Activated T-helper 1 cell treated with anti-CD3 and anti-CD28 coated beads, Interleukin-12 subunit alpha, Interleukin-12 subunit beta, Interleukin-2, Interleukin-4 antibody, amounts not matched to agents 30 ng/mL and 10 ng/mL and 1 ng/mL, durations not matched to agents 14 hours and 24 hours and 36 hours (primary cell): ENCODE measurements at places on chromosomes 3 and 15. TPM values are rescaled to one million over a fixed set of nuclear protein-coding genes. Genes with fewer than 3 reads are reported as not detected.
A peak's percentile ranks its signal among the peaks of the same experiment; 100 is the strongest.

The SLC6A20 gene
- not detected in 2 replicates for total RNA-seq

The ADAMTSL3 gene
- total RNA-seq, result not detected in 2 replicates

The CKMT1B gene
- total RNA-seq, result 0.44 and 0.86 TPM in 2 replicates

The ARPP21 gene
- not detected in 2 replicates for total RNA-seq

The ANKUB1 gene
- total RNA-seq, result not detected in 2 replicates

The CEMIP gene
- 0.03 and 0.05 TPM in 2 replicates for total RNA-seq

The TUSC7 gene
- not detected in 2 replicates for total RNA-seq

The SPATA12 gene
- total RNA-seq, result not detected in 2 replicates

GRCh38 chr3:37053753-37054152, 60.4 kb downstream of the MLH1 start:
- DNase-seq, result no peak

DNA sequence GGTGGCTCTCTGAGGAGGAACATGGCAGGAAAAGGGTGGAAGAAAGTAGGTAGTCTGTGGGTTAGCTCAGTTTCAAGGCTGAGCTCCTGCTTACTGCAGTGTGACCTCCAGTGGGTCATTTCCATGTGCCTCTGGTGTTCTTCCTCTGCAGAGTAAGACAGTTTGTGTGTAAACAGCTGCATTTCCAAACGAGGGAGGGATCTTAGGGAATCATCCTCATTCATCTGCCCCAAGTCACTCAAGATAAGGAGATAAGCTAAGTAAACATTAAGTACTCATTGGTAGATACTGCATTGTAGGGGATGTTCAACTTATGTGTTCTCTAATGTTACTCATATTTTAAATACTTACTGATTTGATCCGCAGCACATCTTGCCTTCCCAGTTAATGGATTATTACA, 83.6 kb downstream of the CLSTN2 start:
- no peak for DNase-seq

GRCh38 chr3:58568572-58569286, 8.5 kb downstream of the FAM107A start:
- DNase-seq, result peak; percentile 55

DNA sequence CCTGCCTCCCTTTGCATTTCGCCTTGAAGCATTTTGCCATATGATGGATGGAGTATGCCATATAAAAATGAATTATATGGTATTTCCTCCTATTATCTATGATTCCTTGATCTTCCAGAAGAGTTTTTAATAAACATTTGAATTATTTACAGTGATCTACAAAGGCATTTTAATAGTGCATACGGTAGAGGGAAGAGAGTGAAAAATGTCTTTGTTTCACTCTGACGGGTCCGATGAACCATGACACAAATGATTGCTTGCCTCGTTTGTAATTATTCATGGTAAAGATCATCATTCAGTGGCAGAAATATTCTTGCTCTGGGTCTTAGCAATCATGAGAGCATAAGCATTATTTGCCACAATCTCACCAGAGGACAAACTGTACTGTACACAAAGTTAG, 1010.9 kb downstream of the NTRK3 start:
- no peak for DNase-seq

DNA sequence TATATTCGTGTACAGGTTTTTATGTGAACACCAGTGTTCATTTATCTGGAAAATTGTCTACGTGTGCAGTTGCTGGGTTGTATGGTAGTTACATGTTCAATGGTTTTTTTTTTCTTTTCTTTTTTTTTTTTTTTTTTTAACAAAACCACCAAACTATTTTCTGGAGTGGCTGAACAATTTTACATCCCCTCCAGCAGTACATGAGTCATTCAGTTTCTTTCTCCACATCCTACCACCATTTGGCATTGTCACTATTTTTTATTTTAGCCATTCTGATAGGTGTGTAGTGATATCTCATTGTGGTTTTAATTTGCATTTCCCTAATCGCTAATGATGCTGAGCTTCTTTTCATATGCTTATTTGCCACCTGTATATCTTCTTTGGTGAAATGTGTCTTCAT, 256.3 kb upstream of the EOMES start:
- no peak for DNase-seq

DNA sequence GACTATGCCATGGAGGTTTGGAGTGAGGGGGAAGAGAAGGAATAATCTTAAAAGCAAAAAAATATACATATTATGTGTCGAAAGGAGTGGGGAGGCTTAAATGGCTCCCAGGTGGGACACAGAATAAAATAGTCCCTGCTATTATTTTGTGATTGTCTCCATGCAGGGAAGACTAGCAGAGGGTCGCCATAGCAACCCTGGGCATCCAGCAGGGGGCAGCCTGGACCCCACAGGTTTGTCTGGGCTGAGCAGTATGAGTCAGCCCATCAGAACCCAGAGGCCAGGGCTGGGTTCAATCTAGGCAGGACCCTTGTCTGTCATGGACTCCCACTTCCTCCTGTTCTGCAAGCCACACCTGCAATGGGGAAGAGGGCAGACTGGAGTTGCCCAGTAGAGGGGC, 17.6 kb upstream of the LINGO1 start:
- DNase-seq, result no peak

- no peak for DNase-seq
Observed at GRCh38 chr3:42763021-42763420, 10.0 kb downstream of the CCDC13 start.

GRCh38 chr15:74384881-74385643, 17.6 kb upstream of the CYP11A1 start:
- peak; percentile 47 for DNase-seq

DNA sequence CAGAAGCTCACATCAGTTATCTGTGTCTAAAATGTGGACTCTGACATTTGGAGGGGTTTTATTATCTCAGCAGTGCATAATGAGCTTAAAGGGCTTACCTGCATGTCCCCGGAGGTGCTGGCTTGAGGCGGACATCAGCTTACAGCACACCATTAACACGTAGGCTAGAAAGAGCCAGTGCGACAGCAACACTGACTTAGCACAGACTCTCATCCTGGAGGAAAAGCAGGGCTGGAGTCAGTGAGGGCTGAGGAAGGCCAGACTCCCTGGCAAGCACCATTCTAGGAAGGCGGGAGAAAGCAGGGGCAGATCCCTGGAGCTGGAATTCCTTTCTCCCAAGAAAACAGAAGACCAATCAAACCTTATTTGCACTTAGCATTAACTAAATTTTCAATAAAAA, 51.7 kb downstream of the TAFA4 start:
- no peak for DNase-seq

DNA sequence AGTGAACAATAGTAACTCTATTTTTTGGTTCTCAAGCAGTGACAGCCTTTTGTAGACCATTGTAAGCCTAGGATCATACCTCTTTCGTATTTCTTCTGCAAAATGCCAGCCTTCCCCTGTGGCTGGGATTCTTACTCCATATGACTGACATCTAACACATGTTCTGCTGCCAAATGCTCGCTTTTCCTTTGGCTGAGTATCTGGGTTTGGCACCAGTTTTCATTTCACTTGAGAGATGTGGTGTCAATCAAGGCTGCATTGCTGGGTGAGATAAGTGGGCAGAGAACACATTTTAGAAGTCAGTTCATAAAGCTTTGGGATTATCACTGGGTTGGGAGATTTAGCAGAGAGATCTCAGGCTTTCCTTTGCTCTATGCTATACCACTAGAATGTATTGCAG, 514.7 kb upstream of the SGO1 start:
- no peak for DNase-seq

- no peak for DNase-seq
Observed at GRCh38 chr3:108067768-108068167, 23.1 kb downstream of the CD47 start.

DNA sequence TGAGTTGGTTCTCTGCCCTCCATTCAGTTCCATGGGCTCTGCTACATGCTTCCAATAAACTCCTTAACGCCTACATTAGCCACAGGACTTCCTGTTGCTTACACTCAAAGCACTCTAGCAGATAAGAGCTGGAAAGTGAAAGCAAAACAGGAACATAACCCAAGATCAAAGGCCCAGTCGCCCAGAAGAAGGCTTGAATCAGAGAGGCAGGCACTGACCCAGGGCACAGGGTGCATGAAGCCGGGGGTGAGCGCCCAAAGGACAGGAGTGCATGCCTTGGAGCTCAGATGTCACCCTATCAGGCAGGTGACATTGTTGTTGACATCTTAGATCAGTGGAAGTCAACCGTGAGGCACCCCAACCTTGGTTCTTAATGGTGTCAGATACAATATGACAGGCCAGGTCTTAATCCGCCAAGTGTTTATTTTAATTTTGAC, 235.1 kb downstream of the UACA start:
- peak; percentile 60 for DNase-seq

DNA sequence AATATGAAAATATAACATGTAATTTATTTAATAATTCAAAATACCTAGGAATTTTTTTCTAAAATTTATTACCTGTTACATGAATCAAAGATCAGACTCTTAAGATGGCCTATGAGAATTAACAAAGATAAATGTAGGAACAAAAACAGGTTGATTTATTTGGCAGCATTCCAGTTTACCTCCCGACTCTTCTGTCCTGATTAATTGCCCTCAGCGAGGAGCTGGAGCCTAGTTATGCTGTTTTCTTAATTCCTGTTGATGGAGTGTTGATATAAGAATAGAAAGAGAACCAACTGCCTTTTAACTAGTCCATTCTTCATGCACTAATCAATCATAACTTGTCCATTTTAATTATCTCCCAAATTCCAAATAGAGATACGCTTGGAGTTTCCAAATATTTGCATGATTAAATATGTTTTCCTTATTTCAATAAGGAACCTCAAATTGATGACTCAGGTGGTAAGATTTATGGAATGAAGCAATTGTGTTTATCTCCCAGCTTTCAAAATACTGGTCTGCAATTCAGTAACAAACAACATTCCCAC, 10.6 kb upstream of the CPB1 start:
- DNase-seq, result no peak

DNA sequence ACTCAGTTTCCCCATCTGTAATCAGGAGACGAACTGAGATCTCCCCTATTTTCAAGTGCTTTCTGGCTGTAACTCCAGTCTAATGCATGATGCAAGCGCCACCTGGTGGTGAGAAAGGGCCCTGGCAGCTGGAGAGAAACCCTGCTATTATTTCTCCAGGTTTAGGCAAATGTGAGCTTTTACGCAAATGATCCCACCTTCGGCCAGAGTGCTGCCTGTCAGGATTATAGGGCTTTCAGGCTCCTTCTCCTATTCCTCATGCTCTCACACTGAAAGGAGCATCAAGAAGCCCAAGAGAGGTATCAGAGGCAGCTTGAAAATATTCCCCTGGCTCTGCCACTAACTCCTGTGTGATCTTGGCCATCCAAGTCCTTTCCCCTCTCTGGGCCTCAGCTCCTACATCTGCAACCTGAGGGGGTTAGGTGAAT, 93.9 kb upstream of the RASGRF1 start:
- peak; percentile 39 for DNase-seq

GRCh38 chr3:191802671-191803070, 341.7 kb downstream of the PYDC2 start:
- DNase-seq, result no peak

DNA sequence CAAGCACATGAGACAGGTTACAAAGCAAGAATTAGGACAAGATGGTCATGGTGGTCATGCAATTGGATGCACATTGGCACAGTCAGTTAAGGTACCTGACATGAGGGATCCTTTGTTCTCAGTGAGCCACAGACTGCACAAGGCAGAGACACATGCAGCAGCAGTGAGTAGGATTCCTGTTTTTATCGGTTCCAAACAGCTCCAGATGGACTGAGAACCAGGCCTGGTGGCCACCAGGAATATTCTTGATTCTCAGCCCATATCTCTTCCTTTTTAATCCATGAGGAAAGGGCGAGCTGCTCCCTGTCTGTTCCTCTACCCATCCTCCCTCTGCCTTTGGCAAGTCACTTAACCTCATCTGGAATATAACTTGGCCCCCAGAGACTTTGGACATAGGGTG, 410.8 kb downstream of the GAP43 start:
- DNase-seq, result no peak

GRCh38 chr3:140540262-140540661, 137.6 kb upstream of the TRIM42 start:
- DNase-seq, result no peak

GRCh38 chr3:187736418-187736871, 8.8 kb downstream of the BCL6 start:
- DNase-seq, result no peak

DNA sequence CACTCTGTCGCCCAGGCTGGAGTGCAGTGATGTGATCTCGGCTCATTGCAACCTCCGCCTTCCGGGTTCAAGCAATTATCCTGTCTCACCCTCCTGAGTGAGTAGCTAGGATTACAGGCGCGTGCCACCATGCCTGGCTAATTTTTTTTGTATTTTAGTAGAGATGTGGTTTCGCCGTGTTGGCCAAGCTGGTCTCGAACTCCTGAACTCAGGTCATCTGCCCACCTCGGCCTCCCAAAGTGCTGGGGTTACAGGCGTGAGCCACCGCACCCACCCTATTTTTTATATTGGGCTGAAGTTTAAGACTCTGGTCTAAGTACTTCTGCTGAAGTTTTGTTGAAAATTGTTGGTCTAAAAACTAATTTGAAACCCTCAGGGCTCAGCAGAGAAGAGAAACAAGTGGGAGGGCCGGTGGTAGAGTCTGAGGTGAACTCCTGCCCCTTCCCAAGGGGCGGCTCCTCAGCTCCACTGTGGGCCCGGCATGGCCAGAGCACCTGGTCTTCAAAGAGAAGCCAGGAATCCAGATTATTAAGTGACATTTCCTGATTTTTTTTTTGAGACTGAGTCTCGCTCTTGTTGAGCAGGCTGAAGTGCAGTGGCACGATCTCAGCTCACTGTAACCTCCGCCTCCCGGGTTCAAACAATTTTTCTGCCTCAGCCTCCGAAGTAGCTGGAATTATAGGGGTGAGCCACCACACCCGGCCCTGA, 4.0 kb downstream of the HDAC11 start:
- DNase-seq, result no peak

DNA sequence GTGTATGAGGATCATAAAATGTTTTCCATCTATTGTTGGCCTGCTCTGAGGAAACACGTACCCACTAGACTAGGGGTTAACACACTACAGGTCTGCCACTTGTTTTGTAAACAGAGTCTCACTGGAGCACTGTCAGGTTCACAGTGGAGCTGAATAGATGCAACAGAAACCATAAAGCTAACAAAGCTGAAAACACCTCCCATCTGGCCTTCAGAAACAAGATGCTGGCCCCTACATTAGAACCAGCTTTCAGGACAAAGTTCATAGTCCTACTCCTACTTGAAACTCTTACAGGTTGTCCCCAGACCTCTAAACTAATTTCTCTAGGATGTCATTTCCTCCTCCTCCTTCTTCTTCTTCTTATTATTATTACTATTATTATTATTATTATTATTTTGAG, 42.3 kb downstream of the SNX4 start:
- no peak for DNase-seq

- DNase-seq, result no peak
Observed at GRCh38 chr3:142875583-142876207, 13.2 kb downstream of the PCOLCE2 start.

- no peak for DNase-seq
Observed at GRCh38 chr3:50157827-50158529, 2.9 kb downstream of the SEMA3F start.

DNA sequence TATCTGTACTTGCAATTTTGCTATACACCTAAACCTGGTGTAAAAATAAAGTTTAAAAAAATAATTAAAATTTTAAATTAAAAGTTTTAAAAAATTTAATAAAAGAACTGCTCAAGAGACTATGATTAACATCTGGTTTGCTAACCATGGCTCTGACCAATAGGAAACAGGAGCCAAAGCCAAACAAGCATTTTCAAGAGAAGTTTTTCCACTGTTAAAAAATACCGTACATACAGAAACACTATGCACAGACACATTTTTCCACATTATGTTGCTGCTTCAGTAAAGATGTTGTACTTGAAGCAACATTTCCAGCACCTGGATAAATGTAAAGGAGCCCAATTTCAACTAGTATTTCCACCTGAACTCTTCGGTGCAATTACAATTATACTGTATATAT, 543.9 kb upstream of the NAALADL2 start:
- no peak for DNase-seq

- no peak for DNase-seq
Observed at GRCh38 chr3:141476033-141476432, 10.8 kb upstream of the RASA2 start.
